ENCODE measurements at places on chromosomes 1 and 21. TPM values are rescaled to one million over a fixed set of nuclear protein-coding genes. Genes with fewer than 3 reads are reported as not detected.

DNA sequence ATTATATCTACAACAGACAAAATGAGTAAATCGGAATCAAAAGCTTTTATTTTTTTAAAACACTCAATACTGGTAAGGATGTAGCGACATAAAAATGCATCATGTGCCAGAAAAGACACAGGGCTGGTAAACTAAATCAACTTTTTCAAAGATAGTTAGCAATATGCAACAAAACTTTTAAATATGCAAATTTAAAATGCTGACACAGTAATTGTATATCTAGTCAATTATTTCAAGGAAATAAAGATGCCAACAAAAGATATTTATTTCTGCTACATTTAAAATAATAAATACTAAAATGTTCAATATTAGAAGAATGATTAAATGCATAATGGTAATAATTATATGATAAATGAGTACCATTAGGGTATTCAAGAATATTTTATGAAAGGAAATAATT is 295.1 kb downstream of the SMYD3 start:
- H3K27ac ChIP-seq, result no peak overlapping the region
- H3K27me3 ChIP-seq, result no peaks in the 10 kb centered on the region
- H3K36me3 ChIP-seq, result no peaks in the 10 kb centered on the region
- DNase-seq, result no peak
- no peak overlapping the region for H3K4me3 ChIP-seq
- no peaks in the 10 kb centered on the region for H3K4me1 ChIP-seq

GRCh38 chr1:35971601-35972000 is 40.7 kb downstream of the AGO3 start:
- no peak overlapping the region for H3K27ac ChIP-seq
- H3K36me3 ChIP-seq, result peaks cover 60% of the 10 kb centered on the region
- no peak overlapping the region for H3K4me3 ChIP-seq
- no peaks in the 10 kb centered on the region for H3K27me3 ChIP-seq

DNA sequence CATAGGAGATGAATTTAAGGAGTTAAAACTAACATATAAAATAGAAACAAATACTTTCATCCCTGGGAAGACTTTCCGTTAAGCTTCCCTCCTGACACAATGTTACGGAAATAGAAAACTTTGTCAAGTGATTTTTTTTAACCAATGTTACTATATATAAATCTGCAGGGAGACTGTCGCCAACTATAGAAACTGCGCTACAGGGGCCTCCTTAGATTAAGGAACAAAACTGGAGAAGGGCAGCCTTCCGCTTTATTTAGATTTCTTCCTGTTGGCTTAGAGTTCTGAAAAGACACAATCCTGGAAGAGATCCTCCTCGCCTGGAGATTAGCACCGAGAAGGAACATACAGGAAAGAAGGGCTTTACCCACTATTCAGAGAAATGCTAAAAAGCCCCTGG is 1.5 kb downstream of the MGST3 start:
- H3K4me3 ChIP-seq, result peak overlapping the region; percentile 82
- H3K36me3 ChIP-seq, result peaks cover 14% of the 10 kb centered on the region
- peak overlapping the region; percentile 95 for H3K27ac ChIP-seq
- no peak for DNase-seq
- peaks cover 71% of the 10 kb centered on the region for H3K4me1 ChIP-seq

GRCh38 chr1:74199504-74199903 is 1.5 kb downstream of the FPGT start:
- H3K27me3 ChIP-seq, result no peaks in the 10 kb centered on the region
- no peak for DNase-seq
- H3K4me3 ChIP-seq, result peak overlapping the region; percentile 73
- no peak overlapping the region for H3K27ac ChIP-seq
- H3K4me1 ChIP-seq, result peaks cover 15% of the 10 kb centered on the region
- peaks cover 46% of the 10 kb centered on the region for H3K36me3 ChIP-seq

DNA sequence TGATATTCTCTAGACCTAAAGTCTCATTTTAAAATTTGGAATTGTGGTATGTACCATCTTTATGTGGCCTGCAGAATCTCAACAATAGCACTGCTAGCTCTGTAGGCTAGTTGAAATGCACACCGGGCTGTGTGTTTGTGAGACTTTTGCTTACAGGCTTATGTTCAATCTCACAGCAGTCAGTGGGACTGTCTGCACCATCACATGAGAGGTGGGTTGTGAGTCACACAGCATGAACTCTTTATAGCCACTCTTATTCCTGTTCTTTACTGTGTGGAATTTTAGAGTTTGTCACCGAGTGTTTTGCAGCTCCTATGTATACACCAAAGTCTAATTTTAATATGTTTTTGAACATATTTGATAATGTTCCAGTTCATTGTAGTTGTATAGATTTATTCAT is 74.6 kb downstream of the RASAL2 start:
- no peaks in the 10 kb centered on the region for H3K27me3 ChIP-seq
- no peak overlapping the region for H3K4me3 ChIP-seq
- no peaks in the 10 kb centered on the region for H3K36me3 ChIP-seq
- H3K4me1 ChIP-seq, result peaks cover 66% of the 10 kb centered on the region
- no peak overlapping the region for H3K27ac ChIP-seq

GRCh38 chr1:227343727-227344551 is 25.6 kb upstream of the CDC42BPA start:
- no peak for DNase-seq
- H3K4me3 ChIP-seq, result no peak overlapping the region
- no peak overlapping the region for H3K27ac ChIP-seq
- peaks cover 6% of the 10 kb centered on the region for H3K4me1 ChIP-seq
- no peaks in the 10 kb centered on the region for H3K27me3 ChIP-seq

The KIF17 gene
- 4.6 TPM for total RNA-seq

DNA sequence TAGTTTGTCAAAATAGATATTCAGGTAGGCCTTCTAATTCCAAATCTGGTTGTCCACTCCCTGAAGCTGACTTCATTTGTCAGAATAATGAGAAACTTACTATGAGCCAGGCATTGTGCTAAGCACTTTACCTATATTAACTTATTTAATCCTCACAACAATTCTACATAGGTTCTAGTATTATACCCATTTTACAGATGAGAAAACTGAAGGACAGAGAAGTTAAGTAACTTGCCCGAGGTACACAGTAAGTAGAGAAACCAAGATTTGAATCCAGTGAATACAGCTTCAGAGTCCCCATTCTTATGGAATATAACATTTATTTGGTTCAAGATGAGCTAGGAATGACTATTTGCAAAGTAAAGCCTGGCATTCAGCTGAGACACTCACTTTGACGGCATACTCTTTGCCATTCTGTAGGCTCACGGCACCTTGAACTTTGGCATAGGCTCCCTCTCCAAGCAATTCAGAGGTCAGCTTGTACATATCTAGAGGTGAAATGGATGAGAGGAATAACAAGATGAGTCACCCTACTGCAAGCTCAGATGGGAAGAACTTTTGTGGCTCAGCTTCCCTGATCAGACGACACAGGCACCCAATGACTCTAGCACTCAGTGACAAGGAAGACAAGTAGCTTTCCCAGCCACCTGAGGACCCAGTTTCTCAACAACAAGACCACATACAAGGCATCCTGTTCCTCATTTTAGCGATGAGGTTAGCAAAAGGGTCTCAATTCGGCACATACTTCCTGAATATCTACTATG is 23.7 kb downstream of the MKNK1 start:
- no peak overlapping the region for H3K27ac ChIP-seq
- peaks cover 97% of the 10 kb centered on the region for H3K36me3 ChIP-seq
- no peaks in the 10 kb centered on the region for H3K4me1 ChIP-seq
- no peak for DNase-seq

GRCh38 chr1:31791131-31791858 is 24.5 kb downstream of the SPOCD1 start:
- no peak overlapping the region for H3K27ac ChIP-seq
- DNase-seq, result no peak
- peaks cover 16% of the 10 kb centered on the region for H3K4me1 ChIP-seq
- H3K27me3 ChIP-seq, result peaks cover 32% of the 10 kb centered on the region
- H3K36me3 ChIP-seq, result no peaks in the 10 kb centered on the region
- no peak overlapping the region for H3K4me3 ChIP-seq

DNA sequence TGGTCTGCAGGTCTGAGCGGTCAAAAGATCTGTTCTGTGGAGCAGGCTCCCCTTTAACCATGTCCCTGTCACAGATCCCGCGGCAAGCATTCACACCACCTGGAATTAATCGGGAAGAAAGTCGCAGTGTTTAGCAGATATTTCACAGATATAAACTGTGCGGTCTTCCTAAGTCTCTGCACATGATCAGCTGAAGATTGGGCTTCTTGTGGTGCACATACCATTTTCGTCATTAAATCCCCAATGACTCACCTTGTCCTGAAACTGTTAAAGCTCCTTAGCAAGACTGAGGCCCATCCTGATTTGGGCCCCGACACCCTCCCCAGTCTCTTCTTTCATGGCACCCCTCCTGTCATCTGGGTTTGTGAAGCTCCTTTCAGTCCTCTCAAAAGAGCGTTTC is 158.8 kb downstream of the KIF26B start:
- no peak for DNase-seq
- no peak overlapping the region for H3K27ac ChIP-seq
- H3K4me1 ChIP-seq, result peaks cover 18% of the 10 kb centered on the region
- no peak overlapping the region for H3K4me3 ChIP-seq
- H3K36me3 ChIP-seq, result no peaks in the 10 kb centered on the region

The CFHR2 gene
- not detected for total RNA-seq

GRCh38 chr1:232306269-232306961 is 323.5 kb downstream of the SIPA1L2 start:
- DNase-seq, result peak; percentile 42
- peaks cover 26% of the 10 kb centered on the region for H3K4me1 ChIP-seq
- H3K36me3 ChIP-seq, result no peaks in the 10 kb centered on the region
- H3K4me3 ChIP-seq, result no peak overlapping the region

- no peak for DNase-seq
- H3K27ac ChIP-seq, result peak overlapping the region; percentile 46
- no peak overlapping the region for H3K4me3 ChIP-seq
- H3K36me3 ChIP-seq, result peaks cover 5% of the 10 kb centered on the region
- peaks cover 87% of the 10 kb centered on the region for H3K4me1 ChIP-seq
These were observed 85.1 kb downstream of the CAPZB start for GRCh38 chr1:19400192-19400611.

GRCh38 chr1:118254491-118255425 is 69.7 kb upstream of the SPAG17 start:
- H3K27me3 ChIP-seq, result peaks cover 5% of the 10 kb centered on the region
- H3K4me1 ChIP-seq, result no peaks in the 10 kb centered on the region
- DNase-seq, result no peak
- no peaks in the 10 kb centered on the region for H3K36me3 ChIP-seq

The OLFML2B gene
- total RNA-seq, result 3.4 TPM

GRCh38 chr21:42266971-42267556 is 48.1 kb downstream of the ABCG1 start:
- no peak overlapping the region for H3K4me3 ChIP-seq
- H3K27ac ChIP-seq, result no peak overlapping the region
- peaks cover 6% of the 10 kb centered on the region for H3K36me3 ChIP-seq
- no peaks in the 10 kb centered on the region for H3K27me3 ChIP-seq

DNA sequence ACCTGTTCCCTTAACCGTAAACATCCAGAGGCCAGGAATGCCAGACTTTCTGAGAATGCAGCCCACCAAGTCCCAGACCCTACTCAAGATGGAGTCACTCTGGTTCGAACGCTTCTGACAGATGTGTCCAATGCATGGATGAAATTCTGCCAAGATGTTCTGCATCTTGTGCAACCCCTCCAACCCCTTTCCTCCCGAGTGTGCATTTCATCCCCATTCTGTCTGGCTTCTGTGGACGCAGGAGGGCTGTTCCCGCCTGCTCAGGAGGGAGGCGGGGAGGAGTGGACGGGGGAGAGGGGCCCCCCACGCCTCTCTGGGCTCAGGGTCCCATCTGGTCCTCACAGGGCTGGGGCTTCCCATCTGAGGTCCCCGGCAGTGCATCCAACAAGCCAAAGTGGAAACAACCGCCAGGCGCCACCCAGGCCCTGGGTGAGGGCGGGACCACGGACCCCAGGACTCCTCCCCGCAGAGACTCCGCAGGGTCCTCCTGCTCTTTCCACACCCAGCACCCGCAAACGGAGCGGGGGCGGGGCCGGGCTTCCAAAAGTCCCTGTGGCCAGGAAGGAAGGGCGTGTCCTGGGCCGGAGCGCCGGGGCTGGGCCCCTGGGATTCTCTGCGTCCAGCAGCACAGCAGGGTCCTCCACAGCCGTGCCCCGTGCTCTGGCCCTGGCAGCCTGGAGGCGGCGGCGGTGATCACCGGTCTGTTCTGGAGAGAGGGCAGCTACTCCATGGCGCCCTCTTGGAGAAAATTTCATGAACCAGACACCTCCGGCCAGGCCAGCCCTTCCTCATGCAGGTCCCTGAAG is 27.8 kb upstream of the SUMO3 start:
- no peaks in the 10 kb centered on the region for H3K27me3 ChIP-seq
- H3K36me3 ChIP-seq, result peaks cover 22% of the 10 kb centered on the region
- peaks cover 30% of the 10 kb centered on the region for H3K4me1 ChIP-seq
- peak overlapping the region; percentile 64 for H3K4me3 ChIP-seq
- peak overlapping the region; percentile 66 for H3K27ac ChIP-seq

DNA sequence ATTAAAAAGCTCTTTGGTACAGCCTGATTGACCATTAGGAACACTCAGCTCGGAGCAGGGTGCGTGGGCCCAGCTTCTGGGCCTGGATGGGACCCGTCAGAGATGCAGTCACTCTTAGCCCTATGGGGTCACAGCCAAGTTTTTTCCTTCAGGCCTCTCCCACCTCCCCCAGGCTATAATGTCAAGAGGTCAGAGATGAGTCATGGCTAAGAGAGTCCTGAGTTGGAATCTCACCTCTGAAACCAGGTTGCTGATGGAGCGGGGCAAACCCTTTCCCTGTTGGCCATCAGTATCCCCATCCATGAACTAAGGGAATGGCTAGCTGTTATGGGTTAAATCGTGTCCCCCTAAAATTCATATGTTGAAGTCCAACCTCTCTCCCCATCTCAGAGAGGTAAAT is 195.9 kb upstream of the POU3F1 start:
- H3K27me3 ChIP-seq, result peaks cover 21% of the 10 kb centered on the region
- DNase-seq, result no peak
- no peak overlapping the region for H3K4me3 ChIP-seq
- no peak overlapping the region for H3K27ac ChIP-seq
- H3K4me1 ChIP-seq, result no peaks in the 10 kb centered on the region

The PPFIA4 gene
- 24.8 TPM for total RNA-seq

GRCh38 chr1:173038875-173039554 is 11.7 kb downstream of the TNFSF18 start:
- DNase-seq, result no peak
- H3K4me1 ChIP-seq, result no peaks in the 10 kb centered on the region
- no peak overlapping the region for H3K27ac ChIP-seq
- no peaks in the 10 kb centered on the region for H3K36me3 ChIP-seq
- no peak overlapping the region for H3K4me3 ChIP-seq

GRCh38 chr21:29347274-29347681 is 48.6 kb downstream of the BACH1 start:
- no peak for DNase-seq
- no peaks in the 10 kb centered on the region for H3K36me3 ChIP-seq
- H3K27ac ChIP-seq, result no peak overlapping the region
- peaks cover 46% of the 10 kb centered on the region for H3K4me1 ChIP-seq

The PGLYRP4 gene
- total RNA-seq, result not detected

- H3K4me1 ChIP-seq, result peaks cover 7% of the 10 kb centered on the region
- no peaks in the 10 kb centered on the region for H3K36me3 ChIP-seq
- H3K27ac ChIP-seq, result no peak overlapping the region
- no peak for DNase-seq
These were observed 111.3 kb downstream of the TNFSF18 start for GRCh38 chr1:172939475-172939874.
